ENCODE measurements at places on chromosomes 2 and 18. TPM values are rescaled to one million over a fixed set of nuclear protein-coding genes. Genes with fewer than 3 reads are reported as not detected.

DNA sequence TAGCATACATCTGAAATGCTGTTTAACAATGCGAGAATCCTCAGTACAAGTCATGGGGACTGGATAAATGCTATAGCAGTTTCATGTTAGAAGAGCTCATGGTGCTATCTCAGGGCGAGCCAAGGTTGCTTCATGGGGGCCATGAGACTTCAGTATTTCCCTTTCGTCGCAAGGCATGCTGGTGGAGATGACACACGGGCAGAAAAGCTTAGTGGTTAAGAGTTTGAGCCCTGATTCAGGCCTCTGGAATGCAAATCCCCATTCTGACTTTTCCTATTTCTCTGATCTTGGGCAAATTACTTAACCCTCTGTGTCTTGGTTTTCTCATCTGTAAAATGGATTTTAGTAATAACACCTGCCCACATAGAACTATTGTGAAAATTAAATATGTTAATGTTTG is 57.4 kb upstream of the EPHA4 start:
- H3K27ac ChIP-seq: no peak overlapping the region
- DNase-seq: no peak
- no peaks in the 10 kb centered on the region for H3K27me3 ChIP-seq
- no peaks in the 10 kb centered on the region for H3K4me1 ChIP-seq

DNA sequence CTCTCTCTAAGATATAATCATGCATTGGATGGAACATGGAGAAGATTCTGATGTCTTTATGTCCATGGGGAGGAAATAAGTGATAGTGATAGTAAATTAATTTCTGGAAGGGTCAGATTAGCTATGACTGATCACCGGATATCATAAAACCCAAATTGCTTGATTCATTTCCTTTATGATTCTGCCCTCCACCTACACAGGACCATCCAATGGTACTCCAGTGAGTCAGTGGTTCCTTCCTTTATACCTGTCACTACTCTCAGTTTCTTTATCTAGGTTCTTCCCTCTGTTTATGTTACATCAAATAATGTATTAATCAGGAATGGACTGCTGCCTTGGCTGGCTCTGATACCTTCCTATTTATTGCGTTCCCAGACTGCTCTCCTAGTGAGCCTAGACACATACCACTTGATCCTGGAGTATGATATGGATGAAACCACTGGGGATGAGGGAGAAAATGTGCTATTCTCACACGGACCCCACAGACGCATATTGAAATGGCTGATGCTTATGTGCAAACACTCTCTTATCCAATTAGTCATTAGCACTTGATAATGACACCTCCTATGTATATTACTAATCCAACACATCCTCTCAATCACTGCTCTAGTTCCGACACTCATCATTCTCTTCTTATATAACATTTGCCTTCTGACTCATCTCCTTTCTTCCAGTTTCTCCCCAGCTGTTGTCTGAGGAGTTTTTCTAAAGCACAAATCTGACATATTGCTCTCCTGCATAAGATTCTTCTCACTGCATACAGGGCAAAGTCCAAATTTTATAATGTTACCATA is 315.6 kb downstream of the INSIG2 start:
- no peaks in the 10 kb centered on the region for H3K27me3 ChIP-seq
- no peaks in the 10 kb centered on the region for H3K36me3 ChIP-seq
- H3K27ac ChIP-seq: no peak overlapping the region
- DNase-seq: no peak

DNA sequence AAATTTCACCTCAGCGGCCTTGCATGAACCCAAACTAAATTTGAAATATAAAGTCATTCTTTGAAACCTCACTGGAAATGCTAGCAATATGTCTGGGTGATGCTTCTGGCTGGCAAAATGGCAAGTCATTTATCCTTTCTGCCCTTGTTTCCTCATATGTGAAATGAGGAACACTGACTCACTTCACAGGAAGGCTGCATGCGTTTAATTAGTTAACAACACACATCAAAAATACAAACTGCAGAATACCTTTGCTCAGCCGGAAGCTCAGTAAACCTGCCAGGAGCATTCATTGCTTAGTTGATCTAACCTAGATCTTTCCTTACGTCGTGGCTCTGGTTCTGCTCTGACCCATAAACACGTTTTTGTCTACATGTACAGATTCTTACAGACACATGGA is 214.2 kb upstream of the ACVR2A start:
- H3K27me3 ChIP-seq: no peaks in the 10 kb centered on the region
- no peaks in the 10 kb centered on the region for H3K36me3 ChIP-seq
- H3K4me3 ChIP-seq: no peak overlapping the region

DNA sequence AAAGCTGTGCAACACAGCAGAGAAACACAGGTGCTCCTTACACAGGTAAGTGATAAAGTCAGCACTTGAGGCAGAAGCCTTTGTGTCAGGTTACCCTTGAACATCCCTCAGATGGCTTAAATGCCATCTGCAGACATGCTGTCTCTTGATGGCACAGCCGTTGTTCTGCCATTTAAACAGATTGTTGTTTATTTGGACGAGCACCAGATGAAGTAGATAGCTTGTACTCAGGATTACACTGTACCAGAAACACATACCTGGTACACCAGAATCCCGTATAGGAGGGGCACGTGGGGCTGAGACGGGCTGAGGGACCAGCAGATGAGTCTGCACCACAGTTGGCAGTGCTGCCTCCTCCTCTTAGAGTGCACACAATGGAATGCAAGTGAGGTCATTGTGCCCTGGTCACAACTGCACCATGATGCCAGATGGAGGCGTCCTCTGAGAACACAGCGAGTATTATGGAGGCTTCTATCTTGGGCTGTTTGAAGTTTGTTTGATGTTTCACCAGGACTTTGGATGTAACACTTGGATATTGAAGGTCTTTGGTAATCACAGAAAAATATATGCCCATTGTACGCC is 143.0 kb downstream of the TANC1 start:
- no peak overlapping the region for H3K27ac ChIP-seq
- H3K36me3 ChIP-seq: no peaks in the 10 kb centered on the region
- no peaks in the 10 kb centered on the region for H3K27me3 ChIP-seq
- H3K4me3 ChIP-seq: no peak overlapping the region

DNA sequence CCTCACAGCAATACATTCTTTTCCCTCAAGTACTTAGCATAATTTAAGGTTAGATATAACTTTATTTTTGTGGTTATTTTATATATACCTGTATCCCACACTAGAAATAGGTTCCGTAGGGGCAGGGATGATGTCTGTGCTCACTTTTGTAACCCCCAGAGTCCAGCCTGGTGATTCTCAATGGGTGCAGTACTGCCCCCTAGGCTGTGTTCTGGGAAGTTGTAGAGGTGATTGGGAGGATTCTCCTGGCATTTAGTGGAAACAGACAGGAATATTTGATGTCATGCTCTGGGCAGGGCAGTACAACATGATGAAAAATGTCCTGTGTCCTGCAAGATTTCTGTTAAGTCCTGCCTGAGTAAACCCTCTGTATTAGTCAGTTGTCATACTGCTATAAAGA is 333.3 kb downstream of the PLCL1 start:
- no peaks in the 10 kb centered on the region for H3K36me3 ChIP-seq
- H3K4me3 ChIP-seq: no peak overlapping the region
- H3K27me3 ChIP-seq: no peaks in the 10 kb centered on the region
- no peak overlapping the region for H3K27ac ChIP-seq
- no peak for DNase-seq

- 0 out of 2 replicates have a peak, but pooled peaks cover 2% of the 10 kb centered on the region for H3K36me3 ChIP-seq
- no peaks in the 10 kb centered on the region for H3K4me1 ChIP-seq
- DNase-seq: peak; percentile 30
- no peak overlapping the region for H3K4me3 ChIP-seq
Measured at GRCh38 chr2:196750977-196751631, 48.4 kb downstream of the GTF3C3 start.

GRCh38 chr2:102550151-102550550 is 69.2 kb upstream of the SLC9A2 start:
- H3K4me3 ChIP-seq: no peak overlapping the region
- no peaks in the 10 kb centered on the region for H3K27me3 ChIP-seq
- no peaks in the 10 kb centered on the region for H3K4me1 ChIP-seq
- H3K36me3 ChIP-seq: no peaks in the 10 kb centered on the region

The SLC4A3 gene
- polyA plus RNA-seq: not detected

The CHMP1B gene
- 19.0 TPM for polyA plus RNA-seq

The BOLL gene
- not detected for polyA plus RNA-seq

The FOXI3 gene
- not detected for polyA plus RNA-seq

The NR4A2 gene
- polyA plus RNA-seq: 0.46 TPM
